ENCODE measurements at places on chromosomes 16 and 17.
A peak's percentile ranks its signal among the peaks of the same experiment; 100 is the strongest.

DNA sequence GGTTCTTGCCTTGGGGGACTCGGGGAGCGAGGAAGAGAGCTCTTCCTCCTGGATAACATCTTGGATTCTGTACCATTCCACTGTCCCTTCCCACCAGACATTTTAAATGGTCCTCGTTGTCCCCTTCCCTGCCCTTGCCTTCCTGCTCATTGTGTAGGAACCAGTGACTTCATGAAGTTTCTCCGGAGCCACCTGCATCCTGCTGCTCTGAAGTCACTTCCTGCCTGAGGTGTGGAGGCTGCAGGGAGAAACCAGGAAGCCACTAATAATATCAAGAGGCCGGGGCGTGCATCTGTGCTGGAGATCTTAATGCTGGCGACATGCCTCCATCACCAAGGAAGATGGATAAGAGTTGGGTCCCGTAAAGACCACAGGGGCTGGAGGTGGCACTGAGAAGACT lies 6.2 kb upstream of the SLC16A13 start:
- no peak for DNase-seq

GRCh38 chr16:49356728-49357488 lies 16.7 kb upstream of the C16orf78 start:
- DNase-seq = no peak

DNA sequence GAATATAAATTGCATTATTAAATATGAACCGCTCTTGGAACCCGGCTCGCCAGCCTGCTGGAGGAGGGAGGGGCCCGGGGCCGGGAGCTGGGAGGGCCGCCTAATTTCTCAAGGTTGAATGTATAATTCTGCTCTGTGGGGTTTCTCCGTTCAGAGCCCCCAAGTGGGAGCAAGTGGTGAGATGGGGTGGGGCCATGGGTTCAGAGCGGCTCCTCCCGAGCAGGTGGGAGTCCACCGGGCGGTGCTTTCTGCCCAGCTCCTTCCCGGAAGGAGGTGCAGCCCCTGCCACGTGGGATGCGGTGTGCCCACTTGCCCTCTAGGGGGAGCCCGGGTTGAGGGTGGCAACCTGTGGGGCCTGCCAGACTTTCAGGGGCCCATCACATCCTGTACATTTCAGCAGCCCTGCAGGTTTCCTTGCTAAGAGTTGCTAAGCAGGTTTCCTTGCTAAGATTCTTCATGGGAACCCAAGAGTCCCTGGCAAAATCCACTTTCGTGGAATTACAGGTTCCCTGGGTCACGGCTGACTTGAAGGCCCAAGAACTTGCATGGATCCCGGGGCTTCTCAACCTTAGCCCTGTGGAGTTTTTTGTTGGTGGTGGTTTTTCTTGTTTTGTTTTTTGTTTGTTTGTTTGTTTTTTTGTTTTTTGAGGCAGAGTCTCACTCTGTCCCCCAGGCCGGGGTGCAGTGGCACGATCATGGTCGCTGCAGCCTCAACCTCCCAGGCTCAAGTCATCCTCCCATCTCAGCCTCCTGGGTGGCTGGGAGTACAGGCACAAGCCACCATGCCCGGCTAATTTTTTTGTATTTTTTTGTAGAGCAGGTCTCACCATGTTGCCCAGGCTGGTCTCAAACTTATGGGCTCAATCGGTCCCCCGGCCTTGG lies 196.7 kb upstream of the GSE1 start:
- peak; percentile 35 for DNase-seq

GRCh38 chr17:21242026-21242697 lies 11.0 kb downstream of the NATD1 start:
- DNase-seq = no peak

DNA sequence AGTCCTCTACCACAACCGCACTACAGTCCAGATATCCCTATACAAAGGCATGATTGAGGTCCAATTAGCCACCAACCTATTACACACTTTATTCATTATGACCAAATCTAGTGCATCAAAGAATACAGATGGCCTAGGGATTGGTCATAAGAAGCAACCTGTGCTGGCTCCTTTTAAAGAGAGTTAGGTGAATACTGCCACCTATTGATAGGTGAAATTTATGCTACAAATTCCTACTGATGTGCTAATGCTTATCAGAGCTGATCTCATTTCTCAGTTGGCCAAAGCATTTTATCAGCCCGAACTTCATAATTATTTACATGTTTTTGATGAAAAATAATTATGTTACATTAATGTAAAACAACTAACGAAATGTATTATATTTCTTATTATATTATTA lies 166.3 kb downstream of the ANKFN1 start:
- peak; percentile 50 for DNase-seq

- DNase-seq = no peak
Observed at GRCh38 chr17:4344926-4345325, 21.5 kb downstream of the UBE2G1 start.

DNA sequence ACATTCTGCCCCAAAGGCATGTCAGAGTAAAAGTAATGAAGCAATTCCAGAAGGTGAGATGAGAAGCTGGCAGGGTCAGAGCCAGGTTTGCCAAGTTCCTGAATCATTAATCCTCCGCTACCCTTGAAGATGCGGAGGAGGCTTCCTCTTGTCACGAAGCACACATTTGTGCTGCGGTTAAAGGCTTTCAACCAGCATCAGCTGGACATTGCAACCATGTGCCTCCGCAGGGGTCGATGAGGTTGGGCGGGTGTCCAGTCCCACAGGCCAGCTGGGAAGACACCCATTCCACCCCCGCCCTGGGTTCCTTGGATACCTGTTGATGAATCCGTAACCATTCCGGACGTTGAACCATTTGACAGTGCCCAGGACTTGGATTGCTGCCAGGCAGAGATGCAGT lies 1.3 kb downstream of the YBX2 start:
- DNase-seq = no peak

DNA sequence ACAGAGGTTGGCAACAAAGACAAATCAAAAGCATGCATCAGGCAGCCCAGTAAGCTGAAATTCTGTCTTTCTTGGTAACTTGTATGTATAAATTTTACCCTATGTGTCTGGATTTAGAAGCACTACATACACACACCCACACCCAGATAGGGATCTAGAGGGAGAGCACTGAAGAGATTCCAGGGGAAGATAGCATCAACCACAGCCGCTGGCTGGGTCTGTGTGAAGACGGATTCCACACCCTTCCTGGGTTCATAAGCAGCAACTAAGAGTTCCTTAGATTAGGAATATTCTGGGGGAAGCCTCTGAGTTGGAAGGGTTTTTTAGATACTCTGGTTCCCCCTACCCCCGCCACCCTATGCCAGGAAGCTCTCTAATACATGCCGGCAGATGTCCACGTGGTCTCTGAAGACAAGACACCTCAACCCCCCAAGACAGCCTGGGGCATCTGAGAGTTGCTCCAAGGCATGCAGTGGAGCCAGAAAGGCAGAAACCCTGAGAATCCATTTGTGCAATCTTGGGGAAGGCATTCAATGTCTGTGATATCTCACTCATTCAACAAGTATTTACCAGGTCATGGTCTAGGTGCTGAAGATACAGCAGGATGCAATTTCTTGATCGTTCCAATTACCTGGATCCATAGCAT lies 86.4 kb downstream of the NOG start:
- peak; percentile 31 for DNase-seq

- DNase-seq = no peak
Observed at GRCh38 chr17:66310528-66311148, 8.2 kb downstream of the PRKCA start.

- no peak for DNase-seq
Observed at GRCh38 chr17:38617967-38618760, 12.4 kb upstream of the SRCIN1 start.

DNA sequence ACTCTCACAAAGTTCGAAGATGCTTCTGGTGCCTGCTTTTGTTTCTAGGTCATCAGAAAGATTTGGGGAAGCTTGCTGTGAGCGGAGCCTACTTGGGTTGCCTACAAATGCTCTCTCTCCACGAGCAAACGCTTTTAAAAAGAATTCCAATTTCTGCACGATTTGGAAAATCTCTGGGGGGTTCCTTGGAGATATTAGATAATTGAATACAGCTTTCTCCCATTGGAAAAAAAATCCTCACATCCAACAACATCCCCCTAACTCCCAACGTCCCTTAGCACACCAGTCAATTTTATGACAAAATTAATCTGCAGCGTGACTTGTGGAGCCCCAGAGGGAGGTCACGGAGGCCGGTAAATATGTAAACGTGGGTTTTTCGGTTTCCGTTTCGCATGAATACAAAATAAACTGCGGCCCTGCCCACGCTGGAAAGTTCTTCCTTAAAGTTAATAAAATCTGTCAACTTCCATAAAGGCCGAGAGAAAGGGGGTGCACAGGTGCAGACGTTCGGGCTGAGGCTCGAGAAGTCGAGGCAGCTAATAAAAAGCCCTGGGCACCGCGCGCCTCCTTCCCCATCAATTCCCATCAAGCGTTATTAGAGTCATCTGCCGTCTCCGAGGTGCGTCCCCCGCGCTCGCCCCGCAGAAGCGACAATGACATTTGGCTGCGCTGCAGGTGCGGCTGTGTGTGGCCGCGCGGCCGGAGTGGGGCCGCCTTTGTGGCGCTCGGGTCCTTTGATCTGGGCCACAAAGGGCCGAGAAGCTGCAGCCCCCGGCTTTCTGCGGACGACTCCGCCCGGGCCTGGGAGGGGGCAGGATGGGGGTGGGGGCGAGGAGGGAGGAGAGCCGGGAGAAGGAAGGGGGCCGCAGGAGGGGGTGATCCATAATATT lies 37.6 kb downstream of the SALL1 start:
- DNase-seq = no peak

DNA sequence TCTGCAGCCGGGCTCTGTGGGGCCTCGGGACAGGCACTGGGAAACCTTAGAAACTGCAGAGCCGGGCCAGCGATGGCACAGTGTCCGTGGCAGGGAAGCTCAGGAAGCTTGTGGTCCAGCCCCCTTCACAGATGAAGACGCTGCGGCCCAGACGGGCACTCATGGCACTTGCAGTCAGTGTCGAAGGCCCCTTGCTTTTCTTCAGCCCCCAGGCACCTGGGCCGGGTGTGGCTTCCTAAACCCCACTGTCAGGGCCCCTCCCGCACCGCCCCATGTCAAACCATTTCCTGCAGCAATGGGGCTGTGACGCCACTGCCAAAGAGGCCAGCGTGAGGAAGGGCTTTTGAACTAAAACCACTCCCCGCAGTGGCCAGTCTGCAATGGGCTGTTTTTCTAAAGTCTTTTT lies 164.0 kb downstream of the LAT start:
- no peak for DNase-seq

DNA sequence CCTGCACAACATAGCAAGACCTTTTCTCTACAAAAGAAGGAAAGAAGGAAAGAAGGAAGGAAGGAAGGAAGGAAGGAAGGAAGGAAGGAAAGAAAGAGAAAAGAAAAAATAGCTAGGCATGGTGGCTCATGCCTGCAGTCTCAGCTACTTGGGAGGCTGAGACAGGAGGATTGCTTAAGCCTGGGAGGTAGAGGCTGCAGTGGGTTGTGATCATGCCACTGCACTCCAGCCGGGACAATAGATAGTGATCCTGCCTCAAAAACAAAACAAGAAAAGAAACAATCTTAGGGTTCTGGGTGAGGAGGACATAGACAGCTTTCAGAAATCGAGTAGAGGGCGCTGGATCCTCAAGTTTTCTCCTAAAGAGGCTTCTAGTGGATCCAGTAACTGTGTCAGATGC lies 59.7 kb upstream of the CLEC3A start:
- DNase-seq = no peak

DNA sequence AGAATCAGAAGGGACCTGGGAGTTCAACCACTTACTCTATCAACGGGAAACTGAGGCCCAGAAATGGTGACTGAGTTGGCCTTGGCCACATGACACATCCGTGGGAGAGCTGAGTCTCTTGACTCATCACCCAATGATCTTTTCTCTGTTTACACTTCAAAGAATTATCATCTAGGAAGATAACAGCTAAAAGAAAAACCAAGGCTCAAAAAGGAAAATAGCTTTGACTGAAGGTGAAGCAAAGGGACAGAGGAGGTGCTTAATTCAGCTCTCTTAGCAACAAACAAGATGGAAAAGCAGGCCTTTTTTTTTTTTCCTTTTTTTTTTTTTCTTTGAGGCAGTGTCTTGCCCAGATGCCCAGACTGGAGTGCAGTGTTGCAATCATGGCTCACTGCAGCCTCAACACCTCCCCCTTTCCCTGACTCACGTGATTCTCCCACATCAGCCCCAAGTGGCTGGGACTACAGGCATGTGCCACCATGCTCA lies 16.7 kb downstream of the ERCC4 start:
- peak; percentile 62 for DNase-seq

DNA sequence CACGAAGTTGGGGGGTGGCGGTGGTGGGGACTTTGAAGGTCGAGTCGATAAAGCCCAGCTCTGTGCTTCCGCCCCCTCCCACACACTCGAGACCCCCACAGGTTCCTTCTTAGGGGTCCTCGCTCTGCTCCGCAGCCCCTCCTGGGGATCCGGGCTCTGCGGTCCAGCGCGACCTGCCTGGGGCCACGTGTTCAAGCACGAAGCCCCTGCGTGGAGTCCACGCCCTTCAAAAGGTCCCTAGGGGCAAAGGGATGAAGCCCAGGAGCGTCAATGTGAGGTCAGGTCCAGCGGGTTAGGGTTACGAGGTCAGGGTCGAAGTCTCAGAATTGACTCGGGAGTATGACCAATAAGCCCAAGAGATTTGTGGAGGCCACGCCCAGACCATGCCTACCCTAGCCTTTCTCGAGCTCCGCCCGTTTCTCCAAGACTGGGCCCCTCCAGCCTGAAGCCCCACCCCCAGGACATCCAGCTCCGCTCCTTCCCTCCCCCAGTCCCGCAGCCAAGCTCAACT lies 786 bp upstream of the CACNA1G start:
- DNase-seq = peak; percentile 52

DNA sequence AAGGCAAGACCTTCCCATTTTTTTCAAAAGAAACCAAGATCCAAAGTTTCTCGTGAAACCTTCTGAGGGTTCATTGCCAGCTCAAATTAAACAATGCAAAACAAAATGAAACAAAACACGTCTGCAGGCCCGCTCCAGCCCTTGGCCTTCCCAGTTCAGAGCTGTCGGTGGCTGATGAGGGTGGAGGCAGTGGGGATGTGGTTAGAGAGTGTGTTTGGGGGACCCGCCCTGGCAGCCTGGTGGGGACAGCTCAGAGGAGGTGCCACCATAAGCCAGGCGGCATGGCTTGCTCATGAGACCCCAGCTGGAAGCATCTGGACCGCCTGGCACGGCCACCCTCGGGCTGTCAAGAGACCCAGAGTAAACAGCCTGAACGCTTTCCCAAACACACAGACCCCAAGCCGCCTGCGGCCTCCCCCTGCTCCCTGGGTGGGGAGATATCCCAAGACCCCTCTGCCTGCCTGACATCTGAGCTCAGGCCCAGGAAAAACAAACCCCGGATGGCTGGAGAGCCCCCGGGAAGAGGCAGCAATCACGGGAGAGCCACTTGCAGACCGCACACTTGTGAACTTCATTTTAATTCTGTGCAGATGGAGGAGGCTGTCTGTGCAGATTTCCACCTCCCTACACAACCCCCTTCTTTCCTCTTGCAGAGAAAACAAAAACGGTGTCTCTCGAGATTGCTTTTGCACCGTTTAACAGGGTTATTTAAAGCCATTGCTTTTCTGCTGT lies 35.4 kb upstream of the LITAF start:
- no peak for DNase-seq

GRCh38 chr17:78923660-78924453 lies 1.3 kb downstream of the TIMP2 start:
- no peak for DNase-seq
